ENCODE measurements at places on chromosomes 2 and 18. TPM values are rescaled to one million over a fixed set of nuclear protein-coding genes. Genes with fewer than 3 reads are reported as not detected.

The ALPP gene
- 0.35 TPM for total RNA-seq

The GMCL1 gene
- 13.2 TPM for total RNA-seq

The RRM2 gene
- 16.5 TPM for total RNA-seq

The WIPF1 gene
- 6.0 TPM for total RNA-seq

The GPR155 gene
- total RNA-seq = 1.9 TPM
